ENCODE measurements at places on chromosomes 16 and 17.

- DNase-seq, result no peak
Measured at GRCh38 chr16:49754495-49755312, 101.2 kb downstream of the ZNF423 start.

GRCh38 chr17:62919388-62919787 lies 46.6 kb upstream of the TANC2 start:
- no peak for DNase-seq

DNA sequence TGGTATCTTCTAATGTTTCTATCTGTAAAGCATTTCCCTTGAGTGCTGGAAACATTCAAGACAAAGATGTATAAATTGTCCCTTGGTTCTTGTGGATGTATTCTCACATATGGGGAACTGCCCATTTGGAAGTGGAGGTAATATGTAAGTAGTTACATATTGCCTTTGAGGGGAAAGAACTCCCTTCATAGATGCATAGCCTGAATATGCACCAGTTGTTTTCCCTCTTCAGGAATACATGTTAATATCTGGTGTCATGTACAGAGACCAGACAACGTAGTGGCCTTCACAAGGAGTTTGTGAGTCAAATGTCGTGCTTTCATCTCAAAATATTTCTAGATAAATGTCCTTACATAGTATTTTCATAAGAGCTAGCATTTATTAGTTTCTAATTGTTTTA lies 213.5 kb downstream of the BCAS3 start:
- DNase-seq, result no peak

GRCh38 chr16:29710227-29711219 lies 31.5 kb downstream of the QPRT start:
- no peak for DNase-seq

DNA sequence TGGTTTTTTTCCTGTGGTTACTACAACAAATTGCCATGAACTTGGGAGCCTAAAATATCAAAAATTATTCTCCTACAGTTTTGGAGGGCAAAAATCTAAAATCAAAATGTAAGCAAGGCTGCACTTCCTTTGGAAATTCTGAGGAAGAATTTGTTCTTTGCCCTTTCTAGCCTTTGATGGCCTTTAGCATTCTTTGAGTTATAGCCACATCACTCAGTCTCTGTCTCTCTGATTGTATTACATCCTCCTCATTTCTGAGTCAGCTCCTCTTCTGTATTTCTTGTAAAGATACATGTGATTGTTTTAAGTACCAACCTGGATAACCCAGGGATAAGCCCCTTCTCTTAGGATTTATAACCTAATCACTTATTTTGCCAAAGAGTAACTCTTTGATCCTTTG lies 282.0 kb downstream of the BCAS3 start:
- no peak for DNase-seq

DNA sequence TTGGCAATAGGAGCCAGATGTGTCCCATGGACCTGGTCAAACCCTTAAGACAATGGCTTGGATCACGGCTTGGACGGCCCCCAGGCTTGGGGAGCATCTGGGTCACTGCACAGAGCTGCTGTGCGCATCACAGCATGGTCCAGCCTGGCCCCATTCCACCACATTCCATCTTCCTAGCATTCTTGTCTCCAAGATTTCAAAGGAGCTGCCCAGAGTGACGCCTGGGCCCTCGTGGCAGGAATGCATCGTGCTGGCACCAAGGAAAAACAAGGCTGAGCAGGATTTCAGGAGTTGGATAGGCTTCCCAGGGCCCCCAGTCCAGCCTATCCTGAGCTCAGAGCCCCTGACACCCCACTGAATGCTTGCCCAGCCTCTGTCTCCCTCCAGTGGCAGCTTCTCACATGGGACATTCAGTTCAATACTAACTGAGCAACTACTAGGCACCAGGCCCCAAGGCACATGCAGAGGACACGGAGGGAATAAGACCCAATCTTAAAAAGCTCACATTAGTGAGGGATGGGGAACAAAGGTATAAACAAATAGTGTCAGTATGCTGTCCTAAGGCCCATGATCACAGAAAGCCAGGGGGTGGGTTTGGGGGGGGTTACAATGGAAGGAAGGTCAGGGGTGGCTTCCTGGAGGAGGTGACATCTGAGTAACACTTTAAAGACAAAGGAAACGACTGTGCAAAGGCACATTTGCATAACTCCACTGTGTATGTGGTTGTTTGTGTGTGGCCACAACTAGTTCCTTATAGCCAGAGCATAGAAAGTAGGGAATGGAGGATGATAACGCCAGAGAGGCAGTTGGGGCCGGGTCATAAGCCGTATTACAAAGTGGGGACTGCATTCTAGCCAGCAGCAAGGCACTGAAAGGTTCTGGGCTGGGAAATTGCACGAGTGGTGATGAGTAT lies 34.1 kb downstream of the TK2 start:
- no peak for DNase-seq

DNA sequence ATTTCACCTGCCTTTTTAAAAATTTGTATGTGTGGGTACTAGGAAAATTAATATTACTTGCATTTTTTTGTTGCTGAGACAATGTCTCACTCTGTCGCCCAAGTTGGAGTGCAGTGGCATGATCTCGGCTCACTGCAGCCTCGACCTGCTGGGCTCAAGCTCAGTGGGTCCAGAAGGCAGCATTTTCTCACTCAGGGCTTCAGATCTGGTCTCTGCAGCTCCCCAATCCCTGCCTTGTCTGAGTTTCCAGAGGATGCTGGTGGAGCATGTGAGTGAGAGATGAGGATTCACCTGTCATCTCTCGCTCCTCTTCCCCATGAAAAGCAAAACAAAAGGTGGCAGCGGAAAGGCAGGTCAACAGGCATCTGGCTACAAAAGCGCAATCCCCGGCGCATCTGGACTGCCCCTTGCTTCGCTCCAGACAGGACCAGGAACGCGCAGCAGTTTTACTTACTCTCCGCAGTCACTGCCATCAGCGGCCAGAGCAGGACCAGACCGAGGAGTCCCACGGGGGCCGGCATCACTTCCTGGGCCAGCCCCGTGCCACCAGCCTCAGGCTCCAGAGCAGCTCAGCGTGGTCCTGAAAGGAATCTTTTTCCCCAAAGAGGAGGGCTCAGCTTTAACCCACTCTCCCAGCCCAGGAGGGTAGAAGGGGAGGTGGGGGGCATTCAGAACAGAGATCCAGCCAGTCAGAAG lies 59.9 kb downstream of the LITAF start:
- no peak for DNase-seq

DNA sequence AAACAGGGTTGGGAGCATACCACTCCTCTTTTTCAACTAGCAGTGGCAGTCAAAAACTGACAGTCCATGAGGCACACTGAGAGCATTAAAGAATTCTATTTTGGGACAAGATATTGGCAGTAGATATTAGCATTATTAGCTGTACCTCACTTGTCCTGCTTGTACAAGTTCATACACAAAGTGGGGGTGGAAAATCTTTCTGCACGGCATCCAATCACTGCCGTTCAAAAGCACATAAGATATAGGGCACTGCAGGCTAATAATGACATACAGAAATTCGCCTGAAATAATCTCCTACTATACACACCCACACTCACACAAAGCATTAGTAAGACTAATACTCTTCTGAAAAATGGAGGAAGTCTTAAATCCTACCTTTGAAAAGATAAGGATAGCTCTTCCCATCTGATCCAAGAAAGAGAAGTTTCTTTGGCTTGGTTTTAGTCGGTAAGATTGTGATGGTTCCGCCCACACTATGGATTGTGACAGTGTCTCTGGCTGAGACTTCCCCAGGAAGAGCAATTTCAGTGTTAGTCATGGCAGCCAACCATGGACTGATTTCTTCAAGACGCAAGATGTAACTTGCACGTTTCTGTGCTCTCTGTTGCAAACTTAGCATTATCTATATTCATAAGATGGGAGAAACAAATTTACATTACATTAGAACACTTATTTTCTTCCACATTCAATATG lies 40.6 kb upstream of the ARL6IP1 start:
- no peak for DNase-seq

GRCh38 chr16:59459806-59460205 lies 725.7 kb upstream of the GOT2 start:
- DNase-seq, result no peak

DNA sequence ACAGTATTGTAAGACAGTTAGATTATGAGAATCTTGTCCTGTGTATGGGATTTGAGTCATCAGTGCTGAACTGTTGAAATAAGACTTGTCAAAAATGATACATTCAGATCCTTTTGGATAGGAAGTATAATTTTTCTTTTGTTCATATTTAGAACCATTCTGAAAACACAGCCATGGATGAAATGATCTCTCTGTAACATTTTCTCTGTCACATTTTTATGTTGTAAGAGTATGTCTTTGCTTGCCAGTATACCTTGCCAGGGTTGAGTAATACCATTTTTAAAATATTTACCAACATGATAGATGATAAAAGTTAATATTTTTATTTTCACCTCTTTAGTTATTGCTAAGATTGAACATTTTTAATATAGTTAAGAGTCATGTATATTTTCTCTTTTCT lies 45.0 kb downstream of the NSRP1 start:
- no peak for DNase-seq

Data from right lung (tissue), 10 donors.